ENCODE measurements at places on chromosomes 4 and X.

DNA sequence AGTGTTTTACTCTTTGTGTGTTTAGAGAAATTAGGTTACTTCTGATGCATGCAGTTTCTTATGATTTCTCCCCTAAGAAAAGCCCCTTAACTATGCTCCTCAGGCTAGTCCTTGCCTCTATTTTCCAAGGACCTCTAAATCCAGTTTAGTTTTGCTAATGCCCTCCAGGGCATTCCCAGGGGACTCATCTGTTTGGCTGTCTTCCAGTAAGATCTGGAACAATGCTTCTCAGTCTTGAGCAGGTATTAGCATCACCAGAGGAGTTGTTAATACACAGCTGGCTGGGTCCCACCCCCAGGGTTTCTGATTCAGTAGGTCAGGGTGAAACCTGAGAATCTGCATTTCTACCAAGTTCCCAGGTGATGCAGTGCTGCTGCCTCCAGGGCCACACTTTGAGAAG, 56.9 kb downstream of the OTC start:
- no peak for DNase-seq

GRCh38 chr4:103634236-103634635, 85.5 kb downstream of the TACR3 start:
- DNase-seq, result no peak

DNA sequence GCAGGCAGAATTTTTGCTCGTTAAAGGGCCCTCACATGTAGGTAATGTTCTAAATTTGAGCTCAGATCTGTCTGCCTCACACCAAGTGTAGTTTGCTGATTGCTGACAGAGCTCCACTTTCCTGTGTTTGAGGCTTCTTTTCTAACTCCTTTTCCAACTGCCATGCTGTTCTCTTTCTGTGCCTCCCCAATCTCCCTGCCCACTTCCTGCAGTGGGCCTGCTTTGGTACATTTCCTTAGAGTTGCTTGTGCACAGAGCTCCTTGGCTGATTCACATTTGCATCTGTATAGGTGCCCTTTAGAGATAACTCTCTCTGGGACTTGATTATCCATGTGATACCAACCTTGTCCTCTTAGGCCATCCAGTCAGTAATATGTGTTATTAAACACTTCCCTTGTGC, 4.5 kb downstream of the MED28 start:
- DNase-seq, result no peak

DNA sequence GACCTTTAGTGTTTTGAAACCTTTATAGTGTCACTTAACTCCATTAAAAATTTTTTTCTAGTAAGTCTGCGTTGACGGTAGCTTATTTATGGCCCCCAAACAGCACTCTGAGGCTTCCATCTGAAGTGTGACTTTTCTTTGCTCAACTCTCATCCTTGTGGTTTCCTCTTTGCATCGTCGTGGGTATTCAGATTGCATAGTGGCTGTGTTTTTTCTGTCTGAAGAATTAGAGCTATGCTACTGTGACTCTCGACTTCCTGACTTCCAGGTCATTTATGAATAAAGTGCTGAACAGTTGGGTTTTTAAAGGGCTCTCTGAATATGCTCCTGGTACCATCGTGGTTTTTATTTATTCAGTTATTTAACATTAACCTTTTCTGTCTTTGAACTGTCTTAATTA, 44.9 kb downstream of the JADE1 start:
- no peak for DNase-seq

DNA sequence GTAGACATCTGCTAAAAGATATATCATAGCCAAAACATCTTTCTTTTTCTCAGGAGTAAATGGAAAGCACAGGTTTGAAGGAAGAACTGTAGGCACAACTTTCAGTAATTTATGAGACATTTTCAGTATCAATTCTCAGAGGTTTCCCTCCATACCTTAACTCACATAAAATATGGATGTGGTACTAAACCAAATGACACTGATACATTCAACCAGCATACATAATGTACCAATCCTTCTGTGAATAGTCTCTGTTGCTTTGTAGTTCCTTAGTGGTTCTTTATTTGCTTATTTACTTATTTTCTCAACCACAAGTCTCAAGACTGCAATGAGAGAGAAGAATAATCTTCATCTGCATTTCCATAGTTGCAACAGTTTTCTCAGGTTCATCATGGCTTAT, 96.1 kb downstream of the ARHGAP24 start:
- no peak for DNase-seq

- no peak for DNase-seq
These were observed 26.4 kb downstream of the MORC4 start for GRCh38 chrX:106973433-106974149.

GRCh38 chr4:83189631-83190136, 75.2 kb upstream of the PLAC8 start:
- no peak for DNase-seq

DNA sequence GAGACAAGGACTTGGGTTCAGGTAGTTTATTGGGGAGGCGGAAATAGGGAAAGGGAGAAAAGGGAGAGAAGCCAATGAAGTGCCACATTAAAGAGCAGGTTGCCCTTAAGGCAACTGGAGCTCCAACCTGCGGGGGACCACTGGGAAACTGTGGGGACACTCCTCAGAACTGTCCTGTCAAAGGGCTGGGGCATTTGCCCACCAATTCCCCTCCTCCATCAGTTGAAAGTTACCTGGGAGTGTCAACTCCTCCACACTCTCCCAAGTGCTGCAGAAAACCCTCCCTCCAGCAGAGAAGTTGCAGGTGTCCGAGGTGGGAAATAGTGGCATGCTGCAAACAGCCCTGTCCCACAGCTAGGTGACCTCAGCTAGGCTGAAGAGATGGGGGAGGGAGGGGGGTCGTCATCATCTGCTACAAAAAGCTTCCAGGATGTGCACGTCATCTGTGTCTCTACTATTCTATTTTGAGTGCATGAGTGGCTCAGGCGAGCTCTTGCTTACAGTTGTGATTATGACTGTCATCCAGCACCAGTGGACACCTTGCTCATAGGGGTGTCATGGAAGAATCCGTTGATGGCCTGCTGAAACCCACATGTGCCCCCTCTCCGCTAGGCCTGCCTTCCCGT, 41.5 kb upstream of the XPNPEP2 start:
- DNase-seq, result no peak

DNA sequence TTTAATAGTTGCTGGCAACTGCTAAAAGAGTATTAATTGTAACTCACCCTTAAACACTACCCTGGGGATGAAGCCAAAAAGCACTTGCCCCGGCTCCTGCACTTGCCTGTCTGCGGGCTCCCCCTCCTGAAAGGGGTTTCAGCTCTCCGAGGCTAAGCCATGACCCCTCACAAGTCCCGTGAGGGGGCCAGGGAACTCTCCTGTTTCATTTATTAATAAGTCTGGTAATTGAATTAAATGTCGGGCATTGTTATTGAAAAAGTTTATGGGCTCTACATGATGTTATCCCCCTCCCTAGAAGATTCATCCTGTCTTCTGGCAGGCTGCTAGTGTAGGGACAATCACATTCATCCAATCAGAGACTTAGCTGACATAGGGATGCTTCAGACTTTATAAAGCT, 23.3 kb downstream of the GSPT2 start:
- DNase-seq, result no peak

DNA sequence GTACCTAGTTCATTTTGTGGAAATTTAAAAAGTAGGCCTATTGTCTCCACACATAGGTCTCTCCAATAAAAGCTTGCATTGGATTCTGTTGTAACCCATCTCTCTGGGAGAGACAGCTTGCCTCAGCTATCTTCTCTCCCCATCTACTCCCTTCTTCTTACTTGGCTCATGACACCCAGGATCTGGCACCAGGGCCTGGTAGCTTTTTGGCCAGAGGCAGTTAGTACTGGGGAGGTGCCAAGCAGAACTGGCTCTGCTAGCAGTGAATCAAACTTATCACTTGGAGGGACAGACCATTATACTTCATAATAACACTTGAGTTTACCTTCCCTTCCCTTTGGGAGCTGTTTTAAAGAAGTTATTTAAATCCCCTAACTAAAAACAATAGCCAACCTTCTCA, 31.8 kb downstream of the PLAC1 start:
- DNase-seq, result no peak

- no peak for DNase-seq
These were observed 114.8 kb upstream of the MED14 start for GRCh38 chrX:40849906-40850823.

- no peak for DNase-seq
These were observed 3.3 kb downstream of the RELL1 start for GRCh38 chr4:37682701-37683401.

- DNase-seq, result no peak
These were observed 229.1 kb downstream of the ARHGAP10 start for GRCh38 chr4:147960971-147961370.

DNA sequence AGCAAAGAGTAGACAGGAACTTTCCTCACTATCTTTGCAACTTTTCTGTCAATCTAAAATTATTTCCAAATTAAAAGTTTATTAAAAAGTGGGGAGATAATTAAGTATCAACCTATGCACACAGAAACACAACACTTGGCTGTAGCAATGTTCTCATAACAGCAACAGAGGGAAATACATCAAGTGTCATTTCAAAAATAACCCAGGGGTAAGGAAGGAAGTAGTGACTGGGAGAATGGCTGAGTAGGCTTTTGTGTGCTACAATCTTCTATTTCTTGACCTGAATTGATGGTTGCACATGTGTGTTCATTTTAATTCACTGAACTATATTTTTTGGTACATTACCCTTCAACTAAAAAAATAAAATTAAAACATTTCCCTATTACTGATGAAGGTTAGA, 67.5 kb downstream of the ABCG2 start:
- no peak for DNase-seq

GRCh38 chr4:22167201-22167600, 218.6 kb upstream of the KCNIP4 start:
- no peak for DNase-seq

GRCh38 chr4:142126890-142127497, 490.6 kb downstream of the IL15 start:
- no peak for DNase-seq

GRCh38 chr4:68963374-68963773, 11.8 kb upstream of the UGT2A3 start:
- DNase-seq, result no peak

- no peak for DNase-seq
These were observed 401 bp downstream of the SOWAHD start for GRCh38 chrX:119758731-119759247.

DNA sequence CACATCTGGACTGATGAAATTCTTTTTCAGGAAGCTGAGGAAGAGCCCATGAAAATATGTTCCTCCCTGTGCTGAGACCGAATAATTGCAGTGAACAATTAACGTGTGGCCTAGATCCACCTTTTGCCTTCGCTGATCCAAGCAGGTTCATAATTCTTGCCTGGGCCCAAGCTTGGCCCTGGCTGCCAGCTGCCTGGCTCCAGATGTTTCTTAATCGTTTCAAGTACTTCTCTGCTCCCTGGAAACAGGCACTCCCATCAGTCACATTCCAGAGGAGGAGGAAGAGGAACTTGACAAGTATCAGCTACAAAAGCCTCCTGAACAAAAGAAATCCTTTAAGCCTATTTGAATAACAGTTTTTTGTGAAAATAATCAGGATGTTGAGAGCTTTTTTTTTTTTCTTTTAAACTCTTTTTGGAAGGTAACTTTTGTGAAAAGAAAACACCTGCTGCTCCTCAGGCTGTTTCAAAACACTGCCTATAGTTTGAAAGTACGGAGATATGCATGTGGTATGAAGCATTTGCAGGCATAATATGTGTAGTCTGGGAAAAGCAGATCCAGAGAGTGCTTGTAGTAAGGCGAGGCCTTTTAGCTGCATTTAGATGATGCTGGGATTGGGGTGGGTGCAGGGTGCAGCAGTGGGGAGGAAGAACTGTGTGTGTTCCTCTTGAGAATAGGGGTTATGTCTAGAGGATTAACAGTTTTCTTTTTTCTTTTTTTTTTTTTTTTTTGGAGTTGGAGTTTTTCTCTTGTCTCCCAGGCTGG, 154.4 kb downstream of the PTTG2 start:
- no peak for DNase-seq

DNA sequence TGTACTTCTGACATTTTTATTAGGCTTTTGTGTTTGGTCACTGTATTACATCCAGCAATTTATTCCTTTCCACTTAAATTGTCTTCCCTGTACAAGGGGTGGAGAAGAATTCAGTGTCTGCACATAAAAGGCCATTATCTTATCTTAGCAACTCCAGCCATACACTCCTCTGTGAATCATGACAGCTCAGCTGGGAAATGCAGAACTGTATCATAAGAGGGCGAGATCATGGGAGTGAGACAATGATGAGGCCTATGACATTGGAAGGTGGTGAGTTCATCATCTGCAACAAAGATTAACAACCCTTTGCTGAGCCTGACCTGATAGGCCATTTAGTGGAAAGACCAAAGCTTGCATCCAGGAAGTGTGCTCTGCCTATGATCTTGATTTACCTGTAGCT, 33.3 kb downstream of the SLIT2 start:
- no peak for DNase-seq

- no peak for DNase-seq
These were observed 25.3 kb upstream of the SOD3 start for GRCh38 chr4:24770032-24770584.

Measured in RWPE2 (cell line).